ENCODE measurements at places on chromosomes 16 and 17.
A peak's percentile ranks its signal among the peaks of the same experiment; 100 is the strongest.

- DNase-seq, result no peak
Observed at GRCh38 chr16:47732523-47733111, 271.5 kb downstream of the PHKB start.

- no peak for DNase-seq
Observed at GRCh38 chr17:80388175-80388574, 26.8 kb upstream of the ENDOV start.

DNA sequence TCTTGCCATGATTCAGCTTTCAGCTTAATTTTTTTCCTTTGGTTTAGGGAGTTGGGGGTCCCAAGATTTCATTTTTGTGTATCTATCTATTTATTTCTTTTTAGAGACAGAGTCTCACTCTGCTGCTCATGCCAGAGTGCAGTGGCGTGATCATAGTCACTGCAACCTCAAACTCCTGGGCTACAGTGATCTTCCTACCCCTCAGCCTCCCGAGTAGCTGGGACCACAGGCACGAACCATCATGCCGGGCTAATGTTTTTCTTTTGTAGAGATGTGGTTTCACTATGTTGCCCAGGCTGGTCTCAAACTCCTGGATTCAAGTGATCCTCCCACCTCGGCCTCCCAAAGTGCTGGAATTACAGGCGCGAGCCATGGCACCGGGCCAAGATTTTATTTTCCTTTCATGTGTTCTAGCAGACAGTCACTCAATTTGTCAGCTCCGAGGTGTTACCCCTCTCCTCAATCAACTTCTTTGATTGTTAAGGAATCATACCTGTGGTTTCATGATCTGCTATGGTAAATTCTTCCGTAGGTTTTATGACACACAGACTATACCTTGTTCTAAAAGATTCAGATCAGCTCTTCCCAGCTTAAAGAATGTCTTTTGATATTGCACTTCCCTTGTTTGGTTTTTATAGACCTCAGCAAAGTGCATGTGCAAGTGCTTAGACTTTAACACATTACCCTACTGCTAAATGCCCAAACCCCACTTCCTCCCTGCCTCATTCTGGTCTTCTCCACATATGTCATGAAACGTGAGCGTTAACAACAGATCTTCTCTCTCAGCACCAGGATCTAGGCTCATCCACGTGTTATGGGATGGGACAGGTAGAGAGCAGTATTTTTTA is 13.0 kb downstream of the UNC45B start:
- DNase-seq, result no peak

- DNase-seq, result peak; percentile 45
Observed at GRCh38 chr16:10987361-10988163, 43.2 kb downstream of the CLEC16A start.

- DNase-seq, result no peak
Observed at GRCh38 chr16:84911486-84912216, 91.9 kb downstream of the CRISPLD2 start.

- no peak for DNase-seq
Observed at GRCh38 chr17:69608141-69608540, 193.6 kb downstream of the MAP2K6 start.

DNA sequence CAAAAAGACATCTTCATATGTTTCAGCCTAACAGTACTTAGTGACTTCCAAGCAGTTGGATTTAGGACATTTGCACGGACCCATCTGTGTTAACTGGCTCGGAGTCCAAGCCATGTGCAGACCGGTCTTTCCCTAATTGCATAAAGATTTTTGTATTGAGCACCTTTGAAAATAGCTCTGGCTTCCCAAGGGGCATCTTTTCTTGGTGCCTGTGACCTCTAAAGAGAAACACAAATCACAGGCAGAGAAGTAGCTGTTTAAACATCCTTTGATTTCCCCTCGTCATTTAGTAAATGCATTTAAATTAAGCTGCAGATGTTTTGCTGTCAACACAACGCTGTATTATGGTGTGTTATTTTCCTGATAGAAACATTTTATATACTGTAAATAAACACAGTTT is 288.2 kb upstream of the SALL1 start:
- no peak for DNase-seq

DNA sequence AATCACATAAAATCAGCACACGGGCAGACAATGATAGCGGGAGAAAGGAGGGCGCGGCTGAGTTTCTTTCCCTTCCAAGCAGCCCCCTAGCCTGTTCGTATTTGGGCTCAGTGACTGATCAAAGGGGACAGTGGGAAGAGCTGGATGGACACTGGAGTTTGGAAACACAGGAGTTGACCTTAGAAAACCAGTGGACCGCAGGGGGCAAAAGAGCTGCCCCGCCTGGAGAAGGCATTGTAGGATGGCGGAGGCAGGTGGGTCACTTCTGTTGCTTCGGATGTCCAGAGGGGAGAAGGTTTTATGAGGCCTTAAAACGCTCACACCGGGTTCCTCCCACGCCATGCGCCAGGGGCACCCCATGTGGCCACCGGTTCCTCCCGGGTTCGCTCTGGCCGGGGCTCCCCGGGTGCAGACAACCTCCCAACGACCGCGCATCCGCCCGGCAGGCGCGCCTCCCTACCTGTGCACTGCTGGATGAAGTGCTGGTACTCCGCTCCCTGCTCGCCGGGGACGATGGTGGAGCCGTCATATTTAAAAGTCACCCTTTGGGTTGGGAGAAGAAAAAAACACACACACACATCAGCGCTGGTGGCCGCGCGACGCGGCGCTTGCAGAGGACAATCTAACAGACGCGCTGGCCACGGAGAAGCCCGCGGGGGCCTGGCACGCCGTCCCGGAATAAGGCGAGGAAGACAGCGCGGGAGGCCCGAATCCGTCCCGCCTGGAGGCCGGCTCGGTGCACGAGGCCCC is 662 bp downstream of the COTL1 start:
- DNase-seq, result no peak

- DNase-seq, result peak; percentile 21
Observed at GRCh38 chr17:81635973-81636504, 873 bp downstream of the NPLOC4 start.

GRCh38 chr17:37391146-37391545 is 15.4 kb downstream of the C17orf78 start:
- no peak for DNase-seq

- DNase-seq, result no peak
Observed at GRCh38 chr16:8323153-8323552, 267.2 kb downstream of the TMEM114 start.

DNA sequence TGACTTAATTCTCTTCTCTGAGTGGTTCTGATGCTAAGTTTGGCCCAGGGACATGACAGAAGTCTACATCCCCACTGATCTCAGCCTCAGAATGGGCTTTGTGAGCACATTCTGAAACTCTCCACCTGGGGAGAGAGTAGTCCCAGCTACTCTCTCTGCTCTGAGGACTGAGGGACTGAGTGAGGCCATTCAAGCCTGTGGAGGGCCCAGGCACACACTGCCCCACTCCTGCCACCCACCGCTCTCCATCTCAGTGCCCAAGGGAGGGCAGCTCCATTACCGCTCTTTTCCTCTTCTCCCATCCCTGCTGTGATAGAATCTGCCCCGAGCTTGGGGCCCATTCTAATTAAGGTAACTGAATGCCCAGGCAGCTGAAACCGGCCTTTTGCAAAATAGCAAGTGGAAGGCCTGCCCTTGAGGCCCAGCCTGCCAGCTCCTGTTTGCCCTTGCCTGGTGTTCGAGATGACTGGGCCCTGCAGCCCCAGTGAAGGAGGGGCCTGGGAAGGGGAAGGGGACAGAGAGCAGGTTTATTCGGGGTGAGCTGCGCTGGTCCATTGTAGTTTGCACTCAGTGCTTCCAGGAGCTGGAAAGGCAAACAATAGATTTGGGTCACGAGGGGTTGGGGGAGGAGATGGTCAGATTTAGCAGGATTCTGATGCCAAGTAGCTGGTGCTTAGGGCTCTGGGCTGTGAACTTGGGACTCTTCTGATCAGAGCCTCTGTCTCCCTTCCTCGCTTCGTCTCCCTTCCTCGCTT is 76.2 kb downstream of the RAB11FIP4 start:
- DNase-seq, result no peak

DNA sequence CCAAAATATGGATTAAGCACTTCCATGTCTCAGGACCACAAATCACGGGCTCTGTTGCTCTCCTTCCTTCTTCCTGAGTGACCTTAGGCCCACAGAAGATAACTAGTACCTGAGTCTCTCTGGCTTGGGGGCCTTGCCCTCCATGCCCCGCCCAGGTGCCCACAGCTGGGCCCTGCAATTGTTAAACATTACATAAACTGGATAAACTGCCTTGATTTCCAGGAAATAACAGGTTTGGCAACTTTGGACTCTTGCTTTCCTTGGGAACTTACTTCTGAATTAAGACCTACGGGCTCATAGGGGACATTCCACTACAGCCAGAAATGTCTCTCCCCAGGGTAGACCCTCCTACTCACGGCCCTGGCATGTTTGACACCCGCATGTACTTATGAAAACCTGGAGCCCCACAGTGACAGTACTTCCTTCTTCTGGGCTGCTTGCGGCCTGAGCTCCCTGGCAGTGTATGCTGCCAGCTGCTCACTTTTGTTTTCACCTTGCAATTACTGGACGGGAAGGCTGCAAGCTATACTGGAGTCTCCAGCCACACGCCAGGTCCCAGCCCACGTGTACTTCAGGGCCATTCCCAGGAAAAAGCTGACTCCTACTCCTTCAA is 2.3 kb upstream of the UBALD2 start:
- DNase-seq, result no peak

DNA sequence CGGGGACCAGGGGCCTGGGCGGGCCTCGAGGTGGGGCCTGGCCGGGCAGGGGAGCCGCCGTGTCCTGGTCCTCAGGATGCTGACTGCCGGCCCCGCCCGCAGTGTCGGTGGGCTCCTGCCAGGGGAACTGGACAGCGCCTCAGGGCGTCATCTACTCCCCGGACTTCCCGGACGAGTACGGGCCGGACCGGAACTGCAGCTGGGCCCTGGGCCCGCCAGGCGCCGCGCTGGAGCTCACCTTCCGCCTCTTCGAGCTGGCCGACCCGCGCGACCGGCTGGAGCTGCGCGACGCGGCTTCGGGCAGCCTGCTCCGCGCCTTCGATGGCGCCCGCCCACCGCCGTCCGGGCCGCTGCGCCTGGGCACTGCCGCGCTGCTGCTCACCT is 2.3 kb upstream of the PAQR4 start:
- no peak for DNase-seq

GRCh38 chr17:5050278-5050677 is 15.1 kb upstream of the SLC52A1 start:
- no peak for DNase-seq

DNA sequence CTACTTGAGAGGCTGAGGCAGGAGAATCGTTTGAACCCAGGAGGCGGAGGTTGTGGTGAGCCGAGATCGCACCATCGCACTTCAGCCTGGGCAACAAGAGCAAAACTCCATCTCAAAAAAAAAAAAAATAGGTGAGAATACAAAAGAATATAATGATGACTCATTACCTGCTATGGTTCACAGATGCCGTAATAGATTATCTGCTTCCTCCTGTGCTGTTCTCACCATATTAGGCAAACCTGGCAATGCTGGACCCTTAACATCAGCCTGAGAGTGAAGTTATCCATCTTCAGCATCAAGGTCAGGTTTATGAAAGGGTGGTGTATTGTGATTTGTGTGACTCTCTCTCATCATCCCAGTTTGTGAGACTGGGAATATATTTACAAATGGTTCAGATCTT is 271.3 kb upstream of the CPHXL start:
- DNase-seq, result no peak

GRCh38 chr16:9946022-9946720 is 236.1 kb downstream of the GRIN2A start:
- DNase-seq, result no peak

- no peak for DNase-seq
Observed at GRCh38 chr16:12398683-12399047, 405.0 kb downstream of the CPPED1 start.

DNA sequence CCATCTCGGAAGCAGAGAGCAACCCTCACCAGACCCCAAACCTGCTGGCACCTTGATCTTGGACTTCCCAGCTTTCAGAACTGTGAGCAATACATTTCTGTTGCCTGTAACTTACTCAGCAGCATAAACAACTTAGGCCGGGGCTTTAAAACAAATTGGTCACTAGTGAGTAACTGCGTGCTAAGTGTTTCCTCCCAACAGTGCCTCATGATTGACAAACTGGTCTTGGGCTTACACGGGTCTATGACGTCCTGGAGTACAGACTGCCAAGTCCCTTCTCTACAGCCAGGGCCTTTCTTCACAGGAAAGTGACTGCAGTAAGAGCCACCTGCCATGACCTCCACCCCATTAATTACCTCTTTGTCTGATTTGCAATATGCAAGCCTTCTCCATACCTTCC is 136.7 kb downstream of the XYLT1 start:
- DNase-seq, result no peak

- DNase-seq, result peak; percentile 40
Observed at GRCh38 chr16:13453938-13454553, 465.9 kb upstream of the ERCC4 start.

GRCh38 chr17:69978056-69978646 is 96.9 kb upstream of the KCNJ16 start:
- no peak for DNase-seq

DNA sequence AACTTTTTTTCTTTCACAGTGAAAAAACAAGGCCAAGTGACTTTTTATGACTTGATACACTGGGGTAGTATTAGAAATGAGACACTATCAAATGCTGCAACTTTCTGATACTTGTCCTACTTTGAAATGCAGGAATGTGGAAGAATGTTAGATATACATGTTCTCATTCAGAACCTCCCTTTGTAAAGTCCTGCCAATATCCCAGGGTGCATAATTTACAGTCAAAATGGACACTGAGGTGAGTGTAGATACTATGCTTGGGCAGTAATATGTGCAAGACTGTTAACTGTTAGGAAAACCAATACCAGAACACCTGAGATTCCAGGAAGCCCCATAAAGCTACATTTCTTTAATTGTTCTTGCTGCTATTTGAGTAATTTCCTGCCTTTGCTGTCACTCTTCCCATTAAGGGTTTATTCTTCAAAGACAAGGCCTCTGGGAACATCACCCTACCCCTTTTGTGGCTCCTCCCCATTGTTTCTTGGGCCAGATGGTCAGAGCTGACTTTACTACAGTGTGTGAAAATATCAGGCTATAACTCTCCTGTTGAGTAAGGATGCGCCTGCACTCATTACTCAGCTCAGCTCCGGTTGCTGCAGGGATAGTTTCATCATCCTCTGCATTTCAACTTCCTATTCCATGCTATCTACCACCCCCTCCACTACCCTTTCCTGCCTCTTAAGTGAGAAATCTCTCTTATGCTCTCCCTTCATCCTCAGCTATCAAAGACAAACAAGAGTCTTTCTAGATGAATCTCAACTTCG is 48.7 kb downstream of the TMEM100 start:
- DNase-seq, result peak; percentile 10
